Tibial nerve (tissue), 4 donors: ENCODE measurements at places on chromosomes 12 and 14. TPM values are rescaled to one million over a fixed set of nuclear protein-coding genes. Genes with fewer than 3 reads are reported as not detected.

DNA sequence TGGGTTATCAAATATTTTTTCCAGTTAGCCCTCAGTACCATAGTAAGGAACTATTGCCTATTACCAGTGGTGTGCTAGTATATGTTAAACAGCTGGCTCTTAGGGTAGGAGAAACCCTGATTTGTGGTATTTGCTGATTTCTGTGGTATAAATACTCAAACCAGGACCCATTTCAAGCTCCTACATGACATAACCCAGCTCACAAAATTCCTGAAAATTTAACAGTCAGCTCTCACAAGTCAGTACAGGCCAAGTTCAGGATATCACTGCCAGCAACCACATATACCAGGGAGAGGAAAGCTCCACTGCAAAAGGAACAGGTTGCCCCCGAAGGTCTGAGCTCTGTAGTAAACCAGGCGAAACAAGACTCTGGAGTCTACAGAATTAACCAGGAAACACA is 315.3 kb downstream of the NOVA1 start:
- DNase-seq = no peak

DNA sequence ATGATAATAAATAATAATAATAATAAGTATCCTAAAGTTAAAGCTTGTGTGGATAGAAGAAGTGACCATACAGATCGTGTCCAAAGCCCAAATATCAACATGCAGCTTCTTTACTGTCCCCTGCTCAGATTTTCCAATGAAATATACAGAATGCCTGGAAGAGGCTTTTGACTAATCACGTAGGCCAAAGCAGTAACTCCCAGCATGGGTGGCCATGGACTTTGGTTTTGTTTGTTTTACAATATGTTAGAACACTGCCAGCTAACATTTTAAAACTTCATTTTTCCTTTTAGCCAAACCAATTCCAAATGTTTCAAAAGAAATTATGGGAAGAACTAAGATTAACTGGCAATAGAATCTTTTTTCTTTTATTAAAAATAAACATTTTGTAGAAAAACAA is 400.0 kb upstream of the FLRT2 start:
- DNase-seq = no peak

Gene SERPINA9
- not detected for total RNA-seq

GRCh38 chr12:6697584-6698351 is 2.8 kb downstream of the PIANP start:
- DNase-seq = no peak

Gene HOXC12
- 1.4 TPM for total RNA-seq
